Activated CD8-positive, alpha-beta memory T cell treated with anti-CD3 and anti-CD28 coated beads for 1 hour (primary cell): ENCODE measurements at places on chromosomes 3 and 15.
A peak's percentile ranks its signal among the peaks of the same experiment; 100 is the strongest.

GRCh38 chr3:179072100-179072438 lies 460 bp upstream of the ZMAT3 start:
- peak; percentile 22 for DNase-seq

GRCh38 chr15:66798426-66799061 lies 96.5 kb downstream of the SMAD6 start:
- DNase-seq: no peak

GRCh38 chr3:193894121-193894863 lies 241.7 kb upstream of the HES1 start:
- DNase-seq: no peak

DNA sequence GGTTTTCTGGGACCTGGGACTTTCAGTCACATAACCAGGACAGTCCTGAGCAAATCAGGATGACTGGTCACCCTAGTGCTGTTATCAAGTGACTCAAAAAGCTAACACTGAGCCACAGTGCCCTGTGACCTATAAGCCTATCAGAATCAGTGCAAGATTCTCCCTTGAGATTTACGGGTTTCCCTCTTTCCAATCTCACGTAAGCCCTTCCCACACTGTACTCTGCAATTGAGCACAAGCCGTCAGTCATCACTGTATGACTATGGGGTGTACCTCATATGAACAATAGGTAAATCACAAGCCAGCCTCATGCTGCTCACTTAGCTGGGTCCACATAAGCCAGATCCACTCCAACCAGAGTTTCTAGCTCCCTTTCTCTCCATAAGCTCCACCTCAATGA lies 21.0 kb upstream of the CLDN18 start:
- no peak for DNase-seq

- no peak for DNase-seq
These were observed 37.9 kb downstream of the LIPC start for GRCh38 chr15:58469432-58470353.

DNA sequence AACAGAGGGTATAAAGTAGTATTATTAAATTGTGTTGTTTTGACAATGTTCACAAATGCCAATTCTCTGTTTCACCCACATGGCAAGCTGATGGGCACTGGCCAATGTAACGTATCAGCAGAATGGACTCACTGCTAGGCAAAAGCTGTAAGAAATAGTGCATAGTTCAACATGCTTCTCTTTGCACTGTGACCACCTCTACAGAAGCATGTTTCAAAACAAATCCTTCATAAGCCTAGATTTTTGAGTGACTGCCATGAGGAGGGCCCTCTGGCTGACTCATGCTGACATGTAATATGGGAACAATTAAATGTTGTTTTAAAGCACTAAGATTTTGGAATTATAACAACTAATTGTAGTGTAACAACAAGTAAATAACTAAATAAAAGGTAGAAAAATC lies 3.2 kb downstream of the GBE1 start:
- DNase-seq: no peak

GRCh38 chr3:14401692-14402303 lies 608 bp upstream of the SLC6A6 start:
- DNase-seq: no peak

GRCh38 chr3:150428562-150428961 lies 20.5 kb downstream of the TSC22D2 start:
- DNase-seq: no peak

DNA sequence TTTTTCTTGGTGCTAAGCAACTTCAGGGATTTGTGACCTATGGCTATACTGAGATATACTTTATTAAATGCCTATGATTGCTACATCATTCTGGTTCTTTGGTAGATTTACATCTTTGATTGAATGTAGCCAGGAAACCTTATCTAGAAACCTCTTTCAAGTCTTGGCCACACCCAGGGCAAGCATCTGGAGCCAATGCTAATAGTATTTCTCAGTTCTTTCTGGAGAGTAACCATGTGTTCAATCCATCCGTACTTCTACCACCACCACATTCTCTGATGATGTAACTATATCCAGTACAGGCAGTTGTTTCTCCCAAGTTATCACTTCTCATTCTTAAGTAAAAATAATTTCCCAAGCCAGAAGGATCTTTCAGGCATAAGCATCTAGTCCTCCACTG lies 69.0 kb downstream of the NME9 start:
- DNase-seq: no peak

DNA sequence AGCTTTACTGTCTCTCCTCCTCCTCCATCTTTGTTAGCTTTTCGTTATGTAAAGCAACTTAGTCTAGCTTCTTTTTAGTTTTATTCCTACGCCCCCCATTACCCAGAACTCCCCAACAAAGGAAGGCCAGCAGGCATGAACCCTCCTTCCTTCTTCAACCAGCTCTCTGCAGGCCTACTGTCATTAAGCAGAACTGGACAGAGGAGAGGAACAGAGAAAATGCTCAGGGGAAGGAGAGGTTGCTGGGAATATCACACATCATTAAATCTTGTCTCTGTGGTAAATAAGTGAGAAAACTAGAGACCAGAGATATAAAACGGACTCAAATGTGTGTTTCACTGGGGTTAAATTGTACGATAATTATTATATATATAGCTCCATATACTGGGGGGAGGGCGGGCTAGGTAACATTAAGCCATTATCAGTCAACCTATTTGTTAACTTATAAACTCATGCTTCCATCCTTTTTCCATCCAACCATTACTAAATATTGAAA lies 19.3 kb upstream of the SLC28A1 start:
- DNase-seq: no peak

DNA sequence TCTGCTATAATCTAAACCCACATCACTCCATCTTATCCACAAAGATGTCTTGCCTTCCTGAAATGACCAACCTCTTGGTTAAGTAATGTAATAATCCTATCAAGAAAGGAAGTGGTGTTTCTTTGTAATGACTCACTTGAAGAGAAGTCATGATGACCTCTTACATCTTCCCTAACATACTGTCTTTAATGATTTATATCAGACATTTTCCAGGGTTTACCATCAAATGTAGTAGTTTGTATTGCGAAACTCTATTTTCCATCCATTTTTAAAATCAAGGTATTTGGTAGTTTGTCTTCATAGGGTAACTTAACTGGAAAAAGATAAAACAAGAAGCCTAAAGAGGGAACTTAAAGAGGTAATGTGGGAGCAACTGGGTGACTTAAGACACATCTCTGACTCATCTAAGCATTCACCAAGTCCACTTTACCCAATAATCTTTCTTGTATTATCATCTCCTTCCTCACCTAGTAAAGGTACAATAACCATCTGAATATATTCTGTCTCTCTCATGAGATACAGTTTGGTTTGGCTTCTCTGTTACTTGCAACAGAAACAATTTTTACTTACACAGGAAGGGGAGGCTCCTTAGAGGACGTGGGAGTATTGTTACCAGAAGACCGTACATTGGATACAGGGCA lies 5.7 kb upstream of the MAPK6 start:
- DNase-seq: no peak

- DNase-seq: no peak
These were observed 2.1 kb downstream of the CCNL1 start for GRCh38 chr3:157157836-157158235.

- no peak for DNase-seq
These were observed 58.6 kb upstream of the CCDC80 start for GRCh38 chr3:112699436-112699978.

- DNase-seq: no peak
These were observed 184.5 kb upstream of the ADAMTS9 start for GRCh38 chr3:64872345-64872744.

GRCh38 chr15:63890617-63891016 lies 56.9 kb upstream of the HERC1 start:
- DNase-seq: no peak

DNA sequence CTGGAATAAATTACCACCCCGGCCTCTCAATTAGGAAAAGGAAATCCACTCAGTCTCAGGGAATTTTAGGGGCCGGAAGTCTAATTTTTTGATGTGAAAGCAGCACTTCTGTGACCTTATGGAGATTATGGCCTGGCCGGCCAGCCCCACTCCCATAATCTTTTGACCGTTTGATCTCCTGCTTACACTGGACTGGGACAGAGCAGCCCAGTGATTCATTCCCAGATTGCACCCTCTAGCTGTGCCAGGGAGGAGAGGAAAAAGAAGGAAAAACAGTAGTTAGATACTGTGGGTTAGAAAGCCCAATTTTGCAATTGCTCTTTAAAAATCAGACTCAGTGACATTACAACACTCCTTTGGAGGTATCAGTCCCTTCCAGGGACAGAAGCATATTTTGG lies 32.4 kb downstream of the GJD2 start:
- no peak for DNase-seq

- no peak for DNase-seq
These were observed 243.8 kb upstream of the CHRM5 start for GRCh38 chr15:33724321-33725036.

DNA sequence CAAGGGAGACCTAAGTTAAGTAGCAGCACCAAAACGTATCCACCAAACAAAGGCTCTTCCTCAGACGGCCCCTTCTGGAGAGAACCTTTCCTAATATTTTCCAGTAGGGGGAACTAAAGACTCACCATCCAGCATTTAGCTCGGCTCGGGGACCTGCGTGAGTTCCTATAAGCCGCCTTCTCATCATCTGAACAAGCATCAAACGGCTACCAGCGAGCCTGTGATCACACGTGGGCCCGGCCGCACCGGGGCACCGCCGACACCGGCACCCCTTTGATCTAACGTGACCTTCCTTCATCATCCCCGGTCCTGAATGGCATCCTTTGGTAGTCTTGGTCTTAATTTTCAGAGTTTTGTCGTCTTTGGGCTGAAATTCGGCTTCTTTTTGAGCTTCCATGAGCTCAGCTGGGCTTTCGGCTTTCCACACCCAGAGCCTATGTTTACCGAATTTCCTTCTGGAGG lies 1.4 kb upstream of the ROBO2 start:
- no peak for DNase-seq
